Activated CD8-positive, alpha-beta T cell treated with anti-CD3 and anti-CD28 coated beads for 36 hours (primary cell): ENCODE measurements at places on chromosomes 1 and 21. TPM values are rescaled to one million over a fixed set of nuclear protein-coding genes. Genes with fewer than 3 reads are reported as not detected.

DNA sequence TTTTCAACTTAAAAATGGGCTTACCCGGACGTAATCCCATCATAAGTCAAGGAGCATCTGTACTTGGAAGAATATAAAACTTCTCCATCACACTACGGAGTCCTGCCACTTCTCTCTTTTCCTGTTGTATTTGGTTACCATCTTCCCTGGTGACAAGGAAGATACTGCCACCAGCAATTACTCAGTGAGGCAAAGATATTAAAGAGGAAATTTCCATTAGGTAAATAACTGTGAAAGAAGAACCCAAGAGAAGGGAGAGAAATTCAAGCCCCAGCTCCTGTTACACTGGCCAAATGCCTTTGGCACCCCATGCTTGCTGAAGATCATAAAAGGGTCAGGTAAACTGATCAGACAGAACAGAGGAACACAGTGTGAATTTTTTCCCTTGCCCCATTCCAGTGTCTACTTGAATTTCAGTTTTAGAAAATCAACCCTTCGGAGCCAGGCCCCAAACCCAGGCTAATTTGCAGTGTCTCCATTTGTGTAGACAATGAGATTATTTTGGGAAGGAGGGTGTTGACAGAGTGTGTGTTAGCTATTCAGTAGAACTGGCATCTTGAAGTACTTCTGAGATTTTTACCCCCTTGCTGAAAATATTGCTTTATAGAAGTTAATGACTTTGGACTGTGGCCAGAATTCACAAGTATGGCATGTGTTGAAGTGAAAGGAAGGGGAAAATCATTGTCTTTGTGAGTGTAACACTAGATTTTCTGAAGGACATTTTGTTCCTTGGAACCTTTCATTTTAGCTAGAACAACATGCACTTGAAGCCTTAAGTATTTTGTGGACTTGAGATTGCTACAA lies 167.1 kb downstream of the DHRS3 start:
- DNase-seq, result no peak

DNA sequence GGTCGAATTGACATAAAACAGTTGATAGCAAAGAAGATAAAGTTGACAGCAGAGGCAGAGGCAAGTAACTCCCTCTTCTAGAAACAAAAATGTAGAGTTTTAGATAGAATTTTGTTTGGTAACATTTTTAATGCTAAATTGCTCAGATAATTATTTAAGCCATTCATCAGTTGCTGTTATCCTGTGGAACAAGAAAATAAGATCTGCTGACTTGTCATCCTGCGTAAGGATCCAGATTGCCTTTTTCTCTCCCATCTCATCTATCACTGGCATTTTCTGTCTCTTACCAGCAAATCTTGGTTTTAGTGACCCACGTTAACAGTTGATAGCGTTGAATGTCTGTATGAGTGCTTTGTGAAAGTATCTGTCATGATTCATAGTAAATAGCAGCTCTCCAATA lies 29.8 kb downstream of the SOAT1 start:
- DNase-seq, result no peak

- peak; percentile 3 for DNase-seq
Observed at GRCh38 chr1:54861070-54861761, 25.8 kb downstream of the DHCR24 start.

DNA sequence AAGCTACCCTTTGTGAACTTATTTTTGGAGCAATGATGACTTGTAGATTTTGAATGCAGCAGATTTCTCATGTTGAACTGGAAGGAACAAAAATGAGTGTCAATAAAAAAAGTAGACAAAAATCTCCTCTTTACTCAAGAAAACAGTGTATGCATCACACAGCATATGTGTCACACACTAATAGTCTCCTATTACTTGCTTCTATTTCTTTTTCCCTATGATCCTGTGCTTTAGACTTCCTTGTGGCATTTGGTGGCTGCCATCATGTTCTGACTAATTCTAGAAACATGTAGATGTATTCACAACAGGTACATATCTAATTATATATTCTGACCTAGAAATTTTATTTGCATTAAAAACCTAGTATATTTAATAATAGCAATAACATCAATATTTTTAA lies 14.3 kb downstream of the RC3H1 start:
- DNase-seq, result no peak

GRCh38 chr1:234373959-234374254 lies 651 bp downstream of the COA6 start:
- DNase-seq, result no peak

DNA sequence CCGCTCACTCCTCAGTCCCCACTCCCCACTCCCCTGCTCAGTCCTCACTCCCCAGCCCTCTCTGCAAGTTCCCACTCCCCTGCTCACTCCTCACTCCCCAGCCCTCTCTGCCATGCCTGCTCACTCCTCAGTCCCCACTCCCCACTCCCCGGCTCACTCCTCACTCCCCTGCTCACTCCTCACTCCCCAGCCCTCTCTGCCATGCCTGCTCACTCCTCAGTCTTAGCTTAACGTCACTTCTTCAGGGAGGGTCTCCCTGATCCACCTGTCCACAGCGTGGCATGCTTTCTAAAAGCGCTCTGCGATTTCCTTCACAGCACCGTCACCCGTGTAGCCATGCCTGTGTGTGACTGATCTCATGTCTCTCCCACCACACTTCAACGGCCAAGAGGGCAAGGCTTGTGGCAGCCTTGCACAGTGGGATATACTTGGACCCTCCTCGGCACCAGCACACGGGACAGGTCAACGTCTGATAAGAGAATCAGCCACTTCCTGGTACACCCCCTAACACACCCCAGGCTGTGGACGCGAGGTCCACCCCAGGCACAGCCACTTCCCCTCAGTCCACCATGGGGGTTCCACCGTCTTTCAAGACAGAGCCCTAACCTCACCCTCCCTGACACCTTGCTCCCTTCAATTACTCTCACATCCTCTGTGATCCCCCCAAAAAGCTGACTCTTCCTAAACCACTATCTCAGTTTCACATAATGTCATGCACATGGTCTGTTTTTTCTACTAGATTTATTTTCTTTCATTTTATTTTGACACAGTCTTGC lies 14.0 kb downstream of the PRDM15 start:
- peak; percentile 38 for DNase-seq

DNA sequence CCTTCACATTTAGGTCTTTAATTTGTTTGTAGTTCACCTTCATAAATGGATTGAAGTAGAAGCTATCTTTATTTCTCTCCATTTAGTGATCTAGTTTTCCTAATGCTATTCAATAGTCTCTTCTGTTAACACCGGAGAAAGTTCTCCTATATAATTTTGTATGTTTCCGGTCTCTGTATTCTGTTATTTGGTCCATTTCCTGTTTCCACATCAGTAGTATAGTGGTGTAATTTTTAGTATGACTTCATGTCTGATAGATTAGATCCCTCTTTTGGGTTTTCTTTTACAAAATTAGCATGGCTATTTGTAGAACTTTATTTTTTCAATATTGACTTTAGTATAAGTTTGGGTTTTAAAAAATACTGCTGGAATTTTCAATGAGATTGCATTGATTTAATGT lies 41.6 kb upstream of the PKP1 start:
- no peak for DNase-seq

DNA sequence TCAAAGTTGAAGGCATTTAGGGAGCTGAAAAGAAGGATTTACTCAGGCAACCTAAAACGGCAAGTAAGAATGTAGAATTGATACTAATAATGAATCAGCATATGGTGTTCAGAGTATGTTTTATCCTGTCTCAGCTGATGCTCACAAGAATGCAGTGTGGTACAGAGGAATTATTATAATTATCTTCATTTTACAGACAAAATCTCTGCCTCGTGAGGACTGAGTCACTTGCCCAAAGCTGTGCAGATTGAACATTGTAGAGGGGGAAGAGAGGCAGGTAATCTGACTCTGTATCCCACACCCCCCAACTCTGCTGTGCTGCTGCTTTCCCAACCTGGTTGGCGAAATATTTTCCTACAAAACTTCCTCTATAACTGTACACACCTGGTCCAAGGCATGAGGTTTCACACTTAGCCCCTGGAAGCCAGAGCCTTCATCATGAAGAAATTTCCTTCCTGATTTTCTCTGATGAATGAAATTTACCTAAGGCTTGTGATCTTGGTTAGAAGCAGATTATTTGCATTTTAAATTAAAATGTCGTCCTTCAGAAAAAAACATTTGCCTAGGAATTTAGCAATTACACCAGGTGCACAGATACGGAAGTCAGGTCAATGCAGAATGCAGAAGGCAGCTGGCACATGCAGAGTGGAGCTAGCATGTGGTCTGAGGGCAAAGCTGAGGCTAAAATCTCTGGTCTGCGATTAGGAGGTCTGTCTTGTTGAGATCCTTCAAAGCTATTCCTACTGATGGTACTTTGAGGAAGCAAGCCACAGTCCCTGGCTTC lies 52.8 kb downstream of the DPT start:
- no peak for DNase-seq

DNA sequence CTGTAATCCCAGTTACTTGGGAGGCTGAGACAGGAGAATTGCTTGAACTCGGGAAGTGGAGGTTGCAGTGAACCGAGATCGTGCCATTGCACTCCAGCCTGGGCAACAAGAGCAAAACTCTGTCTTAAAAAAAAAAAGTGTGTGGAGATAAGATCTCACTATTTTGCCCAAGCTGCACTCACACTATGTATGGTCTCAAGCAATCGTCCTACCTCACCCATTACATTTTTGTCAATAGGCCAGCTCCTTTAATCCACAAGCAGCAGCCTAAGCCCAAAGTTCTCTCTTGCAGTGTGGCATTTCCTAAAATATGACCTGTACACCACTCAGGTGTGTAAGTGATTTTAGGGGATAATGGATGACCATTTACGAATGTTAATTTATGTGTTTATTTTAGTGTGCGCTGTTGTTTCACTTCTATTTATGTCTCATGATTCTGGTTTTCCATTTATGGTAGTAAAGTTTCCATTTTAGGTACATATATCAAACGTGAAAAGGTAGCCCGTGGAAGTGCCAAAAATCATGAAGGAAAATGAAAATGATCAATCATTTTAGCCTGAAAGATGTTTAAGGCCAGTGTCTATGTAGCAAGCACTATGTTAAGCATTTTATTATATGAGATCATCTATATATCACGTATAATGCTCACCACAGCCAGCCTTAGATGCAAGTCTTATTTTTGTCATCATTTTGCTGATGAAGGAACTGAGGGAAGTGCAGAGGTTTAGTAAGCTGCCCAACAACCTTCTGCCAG lies 5.6 kb downstream of the LCK start:
- no peak for DNase-seq

DNA sequence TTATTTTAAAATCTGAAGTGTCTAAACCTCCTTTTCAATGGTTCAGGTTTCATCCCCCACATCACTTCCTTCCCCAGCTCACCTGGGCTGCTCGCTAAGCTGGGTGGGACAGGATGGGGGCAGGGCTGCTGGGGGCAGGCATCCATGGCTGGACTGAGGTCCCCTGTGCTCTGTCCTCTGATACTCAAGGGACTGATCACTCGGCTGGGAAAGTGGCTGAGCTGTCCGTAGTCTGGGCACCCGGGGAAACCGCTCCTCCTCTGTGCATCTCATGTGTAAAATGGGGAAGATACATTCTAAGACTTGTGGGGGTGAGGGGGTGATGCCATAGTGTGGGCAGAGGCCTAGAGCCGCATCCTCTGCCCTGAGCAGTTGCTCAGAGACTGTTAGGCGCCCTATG lies 411.2 kb downstream of the MATN1 start:
- DNase-seq, result no peak

- DNase-seq, result no peak
Observed at GRCh38 chr1:172551279-172551678, 18.3 kb downstream of the SUCO start.

GRCh38 chr1:206826394-206826793 lies 39.0 kb upstream of the IL20 start:
- no peak for DNase-seq

MYOG gene
- not detected for total RNA-seq

KCNC4 gene
- 10.7 TPM for total RNA-seq

SERPINC1 gene
- not detected for total RNA-seq
